ENCODE measurements at places on chromosomes 13 and 19.

DNA sequence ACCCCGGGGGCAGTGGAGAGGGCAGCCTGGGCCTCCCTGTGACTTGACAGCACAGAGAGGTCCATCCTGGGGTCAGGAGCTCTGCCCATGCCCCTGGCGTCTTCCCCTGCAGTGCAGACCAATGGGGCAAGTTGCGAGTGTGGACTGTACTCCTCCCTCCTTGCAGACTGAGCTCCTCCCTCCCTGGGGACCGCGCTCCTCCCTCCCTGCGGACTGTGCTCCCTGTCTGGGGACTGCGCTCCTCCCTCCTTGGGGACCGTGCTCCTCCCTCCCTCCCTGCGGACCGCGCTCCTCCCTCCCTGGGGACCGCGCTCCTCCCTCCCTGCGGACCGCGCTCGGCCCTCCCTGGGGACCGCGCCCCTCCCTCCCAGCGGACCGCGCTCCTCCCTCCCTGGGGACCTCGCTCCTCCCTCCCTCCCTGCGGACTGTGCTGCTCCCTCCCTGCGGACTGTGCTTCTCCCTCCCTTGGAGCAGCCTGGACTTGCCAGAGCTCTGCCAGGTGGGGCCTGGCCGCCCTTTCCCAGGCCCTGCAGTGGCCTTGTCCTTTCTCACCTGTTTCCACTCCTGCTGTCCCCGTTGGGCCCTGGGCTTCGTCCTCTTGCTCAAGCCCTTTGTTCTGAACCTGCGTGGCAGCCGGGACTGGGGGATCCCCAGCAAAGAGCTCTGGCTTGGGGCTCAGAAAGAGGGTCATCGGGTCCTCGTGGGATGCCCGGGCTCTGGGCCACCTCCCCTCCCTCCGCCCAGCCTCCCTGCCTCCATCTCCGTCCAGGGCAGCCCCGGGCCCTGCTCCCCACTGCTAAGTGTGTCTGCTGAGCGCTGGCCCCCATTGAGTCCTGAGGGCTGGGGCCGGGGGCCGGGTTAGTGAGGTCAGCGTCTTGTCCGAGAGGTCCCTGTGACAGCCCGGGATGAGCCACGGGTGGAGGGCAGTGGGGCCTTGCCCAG is 6.8 kb downstream of the GAMT start:
- DNase-seq = no peak

DNA sequence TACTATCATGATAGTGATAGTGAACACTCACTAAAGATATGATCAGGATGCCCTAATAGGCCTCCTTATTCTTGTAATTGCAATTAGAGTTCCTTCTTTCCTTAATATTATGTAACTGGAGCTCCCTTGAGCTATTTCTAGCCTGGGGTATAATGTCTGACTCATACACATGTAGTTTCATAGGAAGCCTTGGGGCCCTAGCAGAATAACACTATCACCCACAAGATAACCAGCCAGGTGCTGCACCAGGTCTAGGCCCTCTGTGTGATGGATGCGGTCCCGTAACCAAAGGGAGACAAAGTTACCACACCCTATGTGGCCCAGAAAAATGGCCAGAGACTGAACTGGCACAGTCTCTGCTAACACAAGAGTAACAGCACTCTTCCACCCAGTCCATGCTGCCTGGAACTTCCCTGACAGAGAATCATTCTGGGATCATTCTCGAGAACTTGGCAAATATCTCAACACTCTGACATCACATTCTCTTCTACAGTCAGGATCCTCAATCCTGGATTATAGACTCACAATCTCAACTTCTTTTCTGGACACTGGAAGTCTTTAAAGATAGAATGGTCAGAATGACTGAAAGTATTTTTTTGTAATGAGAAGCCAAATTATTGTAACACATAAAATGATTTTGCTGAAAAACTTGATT is 32.6 kb upstream of the IGFL4 start:
- no peak for DNase-seq

DNA sequence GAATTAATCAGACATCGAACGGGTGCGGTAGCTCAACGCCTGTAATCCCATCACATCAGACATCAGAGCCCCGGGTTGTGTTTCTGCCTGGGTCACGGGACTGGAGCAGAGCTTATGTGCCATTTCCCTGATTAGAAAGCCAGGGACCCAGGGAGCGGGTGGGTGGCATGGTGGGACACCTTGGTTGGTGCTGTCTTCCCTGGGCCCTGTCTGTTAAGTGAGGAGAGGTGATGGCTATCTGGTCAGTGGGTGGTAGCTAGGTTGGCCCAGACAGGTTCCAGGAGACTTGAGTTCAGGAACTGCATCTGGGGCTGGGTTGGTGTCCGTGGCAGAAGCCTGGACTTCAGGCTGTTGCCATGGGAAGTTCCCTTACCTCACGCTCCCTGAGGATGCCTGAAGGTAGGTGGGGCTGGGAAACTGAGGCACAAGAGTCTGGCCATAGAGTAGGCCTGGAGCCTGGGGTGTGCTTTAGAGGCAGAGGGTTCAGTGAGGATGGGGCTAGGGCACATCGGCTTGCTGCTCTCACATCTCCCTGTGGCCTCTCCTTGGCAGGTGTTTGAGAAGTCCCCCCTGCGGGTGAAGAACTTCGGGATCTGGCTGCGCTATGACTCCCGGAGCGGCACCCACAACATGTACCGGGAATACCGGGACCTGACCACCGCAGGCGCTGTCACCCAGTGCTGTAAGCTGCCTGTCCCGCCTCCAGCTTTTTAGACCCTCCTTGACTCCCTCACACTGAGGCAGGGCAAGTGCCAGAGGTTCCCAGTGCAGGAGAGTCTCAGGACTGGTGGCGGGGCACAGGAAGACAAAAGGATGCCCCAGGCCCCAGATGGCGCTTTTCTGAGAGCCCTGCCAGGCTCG is 2.1 kb downstream of the RPL18A start:
- no peak for DNase-seq

DNA sequence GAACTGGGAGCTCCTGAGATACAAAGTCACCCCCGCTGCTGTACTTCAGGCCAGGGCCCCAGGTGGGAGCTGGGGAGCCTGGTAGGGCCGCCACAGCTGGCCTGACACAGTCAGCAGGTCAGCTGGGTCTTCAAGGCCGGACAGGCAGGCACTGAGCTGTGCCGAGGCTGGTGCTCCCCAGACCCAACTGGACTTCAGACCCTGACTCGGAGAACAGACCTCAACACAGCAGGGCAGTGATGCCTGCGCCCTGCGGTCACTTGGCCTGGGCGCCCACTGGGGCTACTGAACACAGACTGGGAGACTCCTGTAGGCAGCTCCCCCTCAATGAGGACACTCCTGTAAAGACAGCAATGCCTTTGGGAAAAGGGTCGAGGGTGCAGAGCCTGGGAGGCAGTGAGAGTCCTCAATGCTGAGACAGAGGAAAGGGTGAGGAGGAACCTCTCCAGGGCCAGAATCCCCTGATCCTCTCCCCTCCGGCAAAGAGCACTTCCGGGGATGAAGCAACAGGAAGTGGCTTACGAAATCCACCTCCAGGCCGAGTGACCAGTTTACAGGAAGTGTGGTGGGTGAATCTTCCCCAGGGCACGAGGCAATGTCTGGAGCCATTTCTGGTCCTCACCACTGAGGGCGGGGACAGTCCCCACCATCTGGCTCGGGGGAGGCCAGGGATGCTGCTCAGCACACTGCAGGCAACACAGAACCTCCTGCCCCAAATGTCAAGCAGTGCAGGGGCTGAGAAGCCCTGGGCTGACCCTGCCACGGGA is 40.8 kb upstream of the ISYNA1 start:
- peak; percentile 32 for DNase-seq

DNA sequence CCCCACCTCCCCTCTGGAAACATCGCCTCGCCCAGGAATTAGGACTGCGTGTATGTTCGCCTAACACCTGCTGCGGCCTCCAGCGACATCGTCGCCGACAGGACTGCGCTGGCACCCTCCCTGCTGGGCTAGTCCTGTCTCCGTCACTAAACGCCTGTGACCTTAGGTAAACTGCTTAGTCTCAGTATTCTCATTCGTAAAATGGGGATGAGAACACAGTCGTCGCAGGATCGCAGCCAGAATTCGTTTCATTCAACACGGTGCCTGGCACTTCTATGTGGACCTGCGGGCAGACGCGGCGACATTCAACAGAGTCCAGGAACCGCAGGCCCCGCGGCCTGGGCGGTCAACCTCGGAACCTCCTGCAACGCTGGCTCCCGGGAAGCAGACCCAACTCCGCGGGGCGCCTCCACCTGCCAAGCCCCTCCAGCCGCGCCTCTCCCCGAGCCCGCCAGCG is 485 bp downstream of the CRYL1 start:
- no peak for DNase-seq

GRCh38 chr19:52660981-52661380 is 22.8 kb upstream of the ZNF83 start:
- DNase-seq = no peak
